Mesenteric fat pad (tissue), 1 donor: ENCODE measurements at places on chromosomes 1 and 21. TPM values are rescaled to one million over a fixed set of nuclear protein-coding genes. Genes with fewer than 3 reads are reported as not detected.

DNAJC16 gene
- total RNA-seq, result 19.8 TPM

ANGPTL3 gene
- not detected for total RNA-seq

RHCE gene
- not detected for total RNA-seq

IL12RB2 gene
- 3.4 TPM for total RNA-seq

LAPTM5 gene
- 251 TPM for total RNA-seq

FAM110D gene
- total RNA-seq, result 6.3 TPM

NUAK2 gene
- 1.6 TPM for total RNA-seq

METTL18 gene
- total RNA-seq, result 4.0 TPM

ATP6V1G3 gene
- not detected for total RNA-seq

FAM167B gene
- total RNA-seq, result 7.5 TPM

FCGR2B gene
- 43.4 TPM for total RNA-seq

FAM151A gene
- 0.84 TPM for total RNA-seq

C1orf116 gene
- 0.10 TPM for total RNA-seq

PIGC gene
- total RNA-seq, result 16.6 TPM

EDEM3 gene
- total RNA-seq, result 39.7 TPM

LRRC52 gene
- total RNA-seq, result not detected

OR6P1 gene
- not detected for total RNA-seq

EFNA1 gene
- 17.8 TPM for total RNA-seq

OPTC gene
- not detected for total RNA-seq

KRTAP12-2 gene
- total RNA-seq, result not detected

TSSK3 gene
- total RNA-seq, result 1.2 TPM

PM20D1 gene
- total RNA-seq, result 0.29 TPM

SIKE1 gene
- 34.8 TPM for total RNA-seq

NES gene
- 49.5 TPM for total RNA-seq

EDN2 gene
- total RNA-seq, result not detected

LINGO4 gene
- not detected for total RNA-seq

MTARC2 gene
- total RNA-seq, result 45.2 TPM

CCSAP gene
- total RNA-seq, result 4.4 TPM

CMPK1 gene
- total RNA-seq, result 151 TPM

SPATA45 gene
- not detected for total RNA-seq

ANKRD13C gene
- 21.6 TPM for total RNA-seq

SLC16A4 gene
- 7.2 TPM for total RNA-seq

OSCP1 gene
- total RNA-seq, result 7.0 TPM

SPTA1 gene
- total RNA-seq, result 0.55 TPM

BCL2L15 gene
- 0.87 TPM for total RNA-seq

UBL4B gene
- total RNA-seq, result not detected

KIF2C gene
- 0.26 TPM for total RNA-seq

RIPPLY3 gene
- total RNA-seq, result not detected

CLCNKB gene
- total RNA-seq, result 0.35 TPM

CELA2A gene
- total RNA-seq, result 0.74 TPM

FCRL6 gene
- not detected for total RNA-seq

ORC1 gene
- total RNA-seq, result 0.35 TPM

PODN gene
- 86.3 TPM for total RNA-seq

CHAF1B gene
- 1.2 TPM for total RNA-seq

AMY1A gene
- not detected for total RNA-seq

SKI gene
- total RNA-seq, result 101 TPM

MIXL1 gene
- not detected for total RNA-seq

SLAMF9 gene
- total RNA-seq, result not detected

DNAJC11 gene
- 42.4 TPM for total RNA-seq

RHD gene
- not detected for total RNA-seq

PLA2G2C gene
- 0.74 TPM for total RNA-seq

CD2 gene
- 2.3 TPM for total RNA-seq

ZFP69B gene
- 1.3 TPM for total RNA-seq

SMYD3 gene
- total RNA-seq, result 12.4 TPM
